RWPE2 (cell line): ENCODE measurements at places on chromosomes 4 and X.

DNA sequence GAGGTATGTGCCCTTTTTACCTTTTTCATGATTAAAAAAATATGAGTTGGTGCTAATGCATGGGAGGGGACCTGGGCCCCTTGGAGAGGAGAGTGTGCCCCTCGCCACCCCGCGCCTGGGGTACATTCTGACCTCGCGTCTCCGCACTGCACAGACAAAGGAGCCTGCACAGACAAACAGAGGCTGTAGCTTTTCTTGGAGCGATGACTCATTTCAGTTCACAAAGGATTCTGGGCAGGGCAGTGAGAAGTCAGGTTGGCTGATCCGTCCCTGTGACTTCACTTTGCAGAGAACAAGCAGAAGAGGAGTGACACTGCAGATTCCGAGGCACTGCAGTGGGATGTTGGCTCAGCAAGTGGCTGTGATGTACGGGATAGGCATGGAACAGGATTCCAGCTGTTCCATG is 82.9 kb downstream of the STOX2 start:
- DNase-seq: no peak
- H3K4me3 ChIP-seq: peak overlapping the region; percentile 11
- peaks cover 18% of the 10 kb centered on the region for H3K4me1 ChIP-seq
- no peaks in the 10 kb centered on the region for H3K36me3 ChIP-seq

GRCh38 chr4:182449186-182449929 is 206.2 kb downstream of the TENM3 start:
- H3K36me3 ChIP-seq: no peaks in the 10 kb centered on the region
- peak; percentile 57 for DNase-seq
- no peaks in the 10 kb centered on the region for H3K4me1 ChIP-seq
- H3K27me3 ChIP-seq: peaks cover 44% of the 10 kb centered on the region

- H3K36me3 ChIP-seq: no peaks in the 10 kb centered on the region
- no peak overlapping the region for H3K27ac ChIP-seq
- DNase-seq: no peak
- no peak overlapping the region for H3K4me3 ChIP-seq
- H3K4me1 ChIP-seq: no peaks in the 10 kb centered on the region
Observed at GRCh38 chrX:5852941-5853340, 375.7 kb downstream of the NLGN4X start.

DNA sequence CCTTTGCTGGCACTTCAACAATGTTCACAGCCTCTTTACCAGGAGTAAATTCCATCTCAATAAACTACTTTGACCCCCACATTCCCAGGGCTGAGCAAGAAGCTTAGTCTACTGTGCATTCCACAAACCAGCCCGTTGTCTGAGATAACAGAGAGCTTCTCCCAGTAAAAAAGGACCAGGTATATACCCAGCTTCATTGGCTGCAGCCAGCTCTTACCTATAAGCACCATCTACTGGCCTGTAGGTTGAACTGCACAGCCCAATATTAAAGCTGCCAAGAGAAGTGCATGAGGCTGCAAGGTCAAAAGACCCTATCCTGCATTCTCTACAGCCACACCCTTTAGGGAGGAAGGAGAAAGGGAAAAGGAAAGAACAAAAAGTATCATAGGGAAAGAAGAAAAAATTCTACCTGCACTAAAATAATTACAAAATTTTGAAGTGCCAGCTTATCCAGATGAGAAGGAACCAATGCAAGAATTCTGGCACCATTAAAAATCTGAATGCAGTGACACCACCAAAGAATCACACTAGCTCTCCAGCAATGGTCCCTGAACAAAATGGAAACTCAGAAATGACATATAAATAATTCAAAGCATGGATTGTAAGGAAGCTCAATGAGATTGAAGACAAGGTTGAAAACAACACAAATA is 45.7 kb upstream of the INTU start:
- H3K4me3 ChIP-seq: no peak overlapping the region
- no peaks in the 10 kb centered on the region for H3K4me1 ChIP-seq
- no peak overlapping the region for H3K27ac ChIP-seq
- H3K36me3 ChIP-seq: no peaks in the 10 kb centered on the region
- DNase-seq: no peak

DNA sequence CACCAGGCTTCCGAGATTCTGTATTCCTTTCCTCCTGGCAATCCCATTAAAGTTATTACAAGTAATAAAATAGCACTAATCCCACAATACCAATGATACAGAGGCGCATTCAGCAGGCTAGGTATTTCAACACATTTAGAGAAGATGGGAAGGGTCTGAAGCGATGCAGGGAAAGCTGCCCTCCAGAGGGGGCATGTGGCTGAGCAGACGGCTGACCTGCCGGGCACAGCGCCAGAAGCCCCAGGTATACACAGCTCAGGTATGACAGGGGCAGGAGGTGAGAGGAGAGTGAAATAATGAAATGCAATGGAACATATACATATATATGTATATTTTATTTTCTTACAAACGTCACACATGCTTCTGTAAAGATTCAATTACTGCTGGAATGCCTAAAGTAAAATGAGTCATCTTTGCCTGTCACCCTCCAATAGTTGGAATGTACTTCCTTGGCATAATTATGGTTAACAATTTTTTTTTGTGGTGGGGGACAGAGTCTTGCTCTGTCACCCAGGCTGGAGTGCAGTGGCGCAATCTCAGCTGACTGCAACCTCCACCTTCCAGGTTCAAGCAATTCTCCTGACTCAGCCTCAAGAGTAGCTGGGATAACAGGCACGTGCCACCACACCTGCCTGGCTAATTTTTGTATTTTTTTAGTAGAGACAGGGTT is 21.3 kb upstream of the CDKN2AIP start:
- H3K27ac ChIP-seq: peak overlapping the region; percentile 43
- no peak for DNase-seq
- peaks cover 16% of the 10 kb centered on the region for H3K4me1 ChIP-seq
- H3K4me3 ChIP-seq: no peak overlapping the region

- no peak overlapping the region for H3K27ac ChIP-seq
- H3K27me3 ChIP-seq: no peaks in the 10 kb centered on the region
- H3K4me3 ChIP-seq: no peak overlapping the region
- no peaks in the 10 kb centered on the region for H3K4me1 ChIP-seq
- H3K36me3 ChIP-seq: no peaks in the 10 kb centered on the region
- DNase-seq: no peak
Observed at GRCh38 chr4:105950701-105951100, 55.4 kb downstream of the NPNT start.

- no peak overlapping the region for H3K4me3 ChIP-seq
- DNase-seq: no peak
- H3K4me1 ChIP-seq: no peaks in the 10 kb centered on the region
- no peak overlapping the region for H3K27ac ChIP-seq
Observed at GRCh38 chrX:110796407-110796697, 735 bp upstream of the CHRDL1 start.

- H3K27me3 ChIP-seq: no peaks in the 10 kb centered on the region
- H3K4me3 ChIP-seq: no peak overlapping the region
- no peaks in the 10 kb centered on the region for H3K36me3 ChIP-seq
- H3K27ac ChIP-seq: no peak overlapping the region
- no peaks in the 10 kb centered on the region for H3K4me1 ChIP-seq
Observed at GRCh38 chrX:69388526-69388925, 115.6 kb upstream of the NALF2 start.

DNA sequence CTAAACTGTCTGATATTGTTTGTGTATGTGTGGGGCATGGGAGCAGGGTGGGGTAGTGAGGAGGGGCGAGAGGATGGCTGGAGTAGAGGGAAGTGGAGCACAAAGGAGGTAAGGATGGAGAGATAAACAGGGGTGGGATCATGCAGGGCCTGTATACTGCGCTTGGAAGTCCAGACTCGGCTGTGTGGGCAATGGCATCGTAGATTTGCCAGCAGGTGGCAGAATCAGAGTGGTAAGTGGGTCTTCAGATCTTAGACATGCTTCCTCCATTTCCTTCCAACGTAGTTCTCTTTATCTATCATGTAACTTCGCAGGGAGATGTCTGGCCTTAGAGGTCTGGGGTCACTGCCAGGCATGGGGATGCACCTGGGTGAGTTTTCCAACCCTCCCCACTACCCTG is 155.5 kb downstream of the PDGFRA start:
- no peak overlapping the region for H3K4me3 ChIP-seq
- no peaks in the 10 kb centered on the region for H3K4me1 ChIP-seq
- no peaks in the 10 kb centered on the region for H3K27me3 ChIP-seq
- no peak overlapping the region for H3K27ac ChIP-seq
- no peaks in the 10 kb centered on the region for H3K36me3 ChIP-seq

GRCh38 chr4:151014521-151015458 is at the start of gene LRBA:
LRBA (minus strand) TSS chr4:151015284; CDS start chr4:151014642, 642 bp downstream.
- peaks cover 3% of the 10 kb centered on the region for H3K4me1 ChIP-seq
- H3K36me3 ChIP-seq: peaks cover 19% of the 10 kb centered on the region; the same call in 1 of the 2 replicates
- H3K27me3 ChIP-seq: no peaks in the 10 kb centered on the region
- H3K4me3 ChIP-seq: peak within 1 kb of the TSS; percentile 76
- peak within 1 kb of the TSS; percentile 90 for H3K27ac ChIP-seq

GRCh38 chr4:156886481-156886880 is 85.1 kb downstream of the PDGFC start:
- H3K36me3 ChIP-seq: peaks cover 8% of the 10 kb centered on the region
- H3K4me3 ChIP-seq: no peak overlapping the region
- no peaks in the 10 kb centered on the region for H3K27me3 ChIP-seq
- DNase-seq: no peak

DNA sequence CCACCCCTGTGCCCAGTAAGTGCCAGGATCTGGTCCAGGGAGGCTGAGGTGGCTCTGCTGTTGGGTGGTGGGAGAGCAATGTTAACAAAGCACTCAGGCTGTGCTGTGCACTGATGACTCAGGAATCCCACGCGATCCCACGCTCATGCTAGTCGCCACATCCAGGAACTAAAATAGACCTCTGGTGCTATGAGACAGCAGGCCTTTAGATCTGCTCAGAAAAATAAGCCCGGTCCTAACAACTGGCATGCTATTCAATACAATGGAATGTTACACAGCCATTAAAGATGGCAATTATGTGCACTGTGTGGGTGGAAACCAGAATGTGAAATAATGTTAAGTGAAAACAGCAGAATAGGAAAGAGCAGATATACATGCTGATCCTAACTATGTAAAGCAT is 26.0 kb downstream of the ARL13A start:
- H3K27me3 ChIP-seq: no peaks in the 10 kb centered on the region
- H3K27ac ChIP-seq: peak overlapping the region; percentile 80
- H3K4me3 ChIP-seq: no peak overlapping the region
- DNase-seq: no peak
- no peaks in the 10 kb centered on the region for H3K36me3 ChIP-seq
- peaks cover 20% of the 10 kb centered on the region for H3K4me1 ChIP-seq

GRCh38 chr4:158722291-158722916 is 792 bp downstream of the PPID start:
- peaks cover 45% of the 10 kb centered on the region for H3K36me3 ChIP-seq
- peak overlapping the region; percentile 64 for H3K27ac ChIP-seq
- H3K27me3 ChIP-seq: no peaks in the 10 kb centered on the region
- H3K4me1 ChIP-seq: peaks cover 4% of the 10 kb centered on the region
- DNase-seq: no peak

- DNase-seq: no peak
- no peaks in the 10 kb centered on the region for H3K4me1 ChIP-seq
- no peak overlapping the region for H3K4me3 ChIP-seq
- H3K27ac ChIP-seq: no peak overlapping the region
- H3K36me3 ChIP-seq: peaks cover 19% of the 10 kb centered on the region
Observed at GRCh38 chr4:173380987-173381386, 10.2 kb downstream of the SAP30 start.

- DNase-seq: no peak
- no peaks in the 10 kb centered on the region for H3K36me3 ChIP-seq
- no peak overlapping the region for H3K27ac ChIP-seq
- H3K27me3 ChIP-seq: no peaks in the 10 kb centered on the region
Observed at GRCh38 chr4:116088771-116089170, 975.4 kb upstream of the NDST4 start.

GRCh38 chr4:56086073-56086541 is 137.4 kb downstream of the CEP135 start:
- H3K27me3 ChIP-seq: no peaks in the 10 kb centered on the region
- no peaks in the 10 kb centered on the region for H3K4me1 ChIP-seq
- no peak overlapping the region for H3K4me3 ChIP-seq
- no peak overlapping the region for H3K27ac ChIP-seq
- no peaks in the 10 kb centered on the region for H3K36me3 ChIP-seq

- DNase-seq: no peak
- H3K36me3 ChIP-seq: peaks cover 10% of the 10 kb centered on the region
- no peak overlapping the region for H3K4me3 ChIP-seq
- peaks cover 5% of the 10 kb centered on the region for H3K4me1 ChIP-seq
- H3K27me3 ChIP-seq: peaks cover 3% of the 10 kb centered on the region
Observed at GRCh38 chr4:89835413-89835812, 1.5 kb downstream of the SNCA start.

- H3K27me3 ChIP-seq: no peaks in the 10 kb centered on the region
- H3K36me3 ChIP-seq: no peaks in the 10 kb centered on the region
- H3K27ac ChIP-seq: no peak overlapping the region
Observed at GRCh38 chrX:131985526-131986049, 37.5 kb upstream of the STK26 start.

DNA sequence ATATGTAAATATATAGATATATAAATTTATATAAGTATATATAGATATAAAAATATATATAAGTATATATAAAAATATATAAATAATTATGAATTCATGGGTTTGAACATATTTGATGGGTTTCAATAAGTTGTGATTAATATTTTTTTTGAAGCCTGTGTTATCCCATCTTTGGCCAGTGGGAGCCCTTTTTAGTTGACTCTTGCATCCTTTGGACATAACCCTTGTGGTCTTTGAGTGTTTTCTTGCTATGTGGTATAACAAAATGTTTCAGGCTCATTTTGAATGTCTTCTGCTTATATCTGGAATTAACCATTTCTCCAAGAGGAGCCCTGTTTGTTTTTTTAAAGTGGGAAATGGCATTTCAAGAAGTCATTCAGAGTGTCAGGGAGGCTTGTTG is 15.2 kb downstream of the SNX25 start:
- H3K4me1 ChIP-seq: no peaks in the 10 kb centered on the region
- H3K4me3 ChIP-seq: no peak overlapping the region
- no peaks in the 10 kb centered on the region for H3K27me3 ChIP-seq

DNA sequence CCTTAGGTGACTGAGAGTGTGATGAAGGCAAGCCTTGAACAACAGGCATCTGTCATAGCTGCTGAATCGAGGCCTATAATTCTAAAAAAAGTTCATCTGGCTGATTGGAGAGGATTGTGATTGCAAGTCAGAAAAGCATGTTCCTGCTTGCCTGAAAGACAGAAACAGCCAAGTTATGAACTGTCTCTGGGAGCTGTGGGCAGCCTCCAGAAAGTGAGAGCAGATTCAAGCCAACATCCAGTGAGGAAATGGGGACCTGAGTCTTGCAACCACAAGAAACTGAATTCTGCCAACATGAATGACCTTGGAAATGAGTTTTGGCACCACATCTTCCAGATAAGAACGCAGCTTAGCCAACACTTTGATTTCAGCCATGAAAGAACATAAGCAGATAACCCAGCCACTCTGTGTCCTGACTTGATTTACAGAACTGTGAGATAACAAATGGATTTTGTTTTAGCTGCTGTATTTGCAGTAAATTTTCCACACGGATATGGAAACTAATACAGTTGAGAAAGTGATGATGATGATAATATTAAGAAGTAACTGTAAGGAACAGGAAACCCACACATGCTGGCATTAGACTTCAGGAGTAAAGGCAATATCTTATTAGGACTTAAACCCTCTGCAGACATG is 240.3 kb upstream of the NDST3 start:
- H3K27me3 ChIP-seq: no peaks in the 10 kb centered on the region
- H3K27ac ChIP-seq: no peak overlapping the region
- no peak for DNase-seq
- H3K4me1 ChIP-seq: no peaks in the 10 kb centered on the region
- H3K4me3 ChIP-seq: no peak overlapping the region
